ENCODE measurements at places on chromosomes 11 and 22. TPM values are rescaled to one million over a fixed set of nuclear protein-coding genes. Genes with fewer than 3 reads are reported as not detected.

The MRGPRF gene
- total RNA-seq, result 9.3 TPM

The LYVE1 gene
- 101 TPM for total RNA-seq

The GAB4 gene
- total RNA-seq, result not detected

The AP1B1 gene
- 82.9 TPM for total RNA-seq

The VWA5A gene
- total RNA-seq, result 57.2 TPM

The ATF4 gene
- 261 TPM for total RNA-seq

The LUZP2 gene
- total RNA-seq, result 0.19 TPM

The TMEM191C gene
- total RNA-seq, result 1.4 TPM

The APBB1 gene
- 43.7 TPM for total RNA-seq

The BTBD18 gene
- total RNA-seq, result not detected

The RDX gene
- 97.3 TPM for total RNA-seq

The CARD16 gene
- total RNA-seq, result 16.2 TPM

The SPTBN2 gene
- 64.9 TPM for total RNA-seq

DNA sequence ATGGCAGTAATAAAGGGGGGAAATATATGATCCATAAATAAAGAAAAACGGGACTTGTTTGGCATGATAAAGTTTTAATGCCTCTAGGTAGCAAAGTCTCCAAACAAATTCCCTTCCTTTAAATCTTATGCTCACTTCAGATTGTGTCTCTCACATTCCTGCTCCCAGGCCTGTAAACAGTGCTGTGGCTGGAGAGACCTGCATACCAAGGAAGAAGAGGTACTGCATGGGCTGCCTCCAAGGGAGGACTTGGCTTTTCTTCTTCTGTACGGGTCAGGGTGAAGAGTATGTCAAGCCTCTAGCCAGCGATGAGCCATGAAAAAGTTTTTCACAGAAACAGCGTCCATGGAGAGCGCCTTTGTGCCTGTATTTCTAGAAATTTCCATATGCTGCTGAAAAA lies 161.8 kb downstream of the KIRREL3 start:
- H3K4me3 ChIP-seq, result no peak overlapping the region
- H3K4me1 ChIP-seq, result no peaks in the 10 kb centered on the region
- H3K27ac ChIP-seq, result no peak overlapping the region
- no peaks in the 10 kb centered on the region for H3K36me3 ChIP-seq
- no peak for DNase-seq

DNA sequence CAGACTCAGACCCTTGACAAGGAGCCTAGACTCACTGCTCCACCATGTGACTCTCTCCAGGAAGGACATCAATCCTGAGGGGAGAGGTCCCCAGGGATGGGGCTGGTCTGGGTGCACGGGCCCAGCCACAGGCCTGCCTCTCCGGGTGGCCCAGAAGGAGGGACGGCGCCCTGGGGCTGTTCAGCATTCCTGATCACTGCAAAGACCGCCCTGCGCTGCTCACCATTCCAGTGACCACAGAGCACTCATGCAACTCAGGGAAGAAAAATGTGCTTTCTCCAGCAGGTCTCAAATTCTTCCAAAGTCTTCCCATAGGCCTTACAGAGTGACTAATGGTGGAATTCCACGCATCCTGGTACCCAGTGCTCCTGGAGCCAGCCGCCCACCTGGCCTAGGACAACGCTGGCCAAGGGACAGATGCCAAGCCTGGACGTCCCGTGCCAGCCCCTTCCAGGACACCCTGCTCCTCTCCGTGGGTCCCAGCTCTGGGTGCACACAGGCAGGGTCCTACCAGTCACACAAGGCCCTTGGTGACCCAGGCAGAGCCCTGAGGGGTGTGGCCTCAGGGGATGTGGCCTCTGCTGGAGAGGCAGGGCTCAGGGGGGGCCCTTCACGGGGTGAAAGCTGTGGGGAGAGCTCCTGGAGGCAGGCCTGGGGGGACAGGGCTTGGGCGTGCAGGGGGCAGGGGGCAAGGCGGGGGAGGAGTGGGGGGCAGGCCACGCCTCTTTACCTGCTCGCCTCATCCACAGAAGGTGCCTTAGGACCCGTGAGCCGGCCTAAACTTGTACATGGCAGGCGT lies 178.8 kb downstream of the IGLL1 start:
- H3K27me3 ChIP-seq, result no peaks in the 10 kb centered on the region
- DNase-seq, result peak; percentile 56
- H3K4me1 ChIP-seq, result no peaks in the 10 kb centered on the region
- no peaks in the 10 kb centered on the region for H3K36me3 ChIP-seq
- H3K27ac ChIP-seq, result no peak overlapping the region

- H3K4me3 ChIP-seq, result no peak overlapping the region
- H3K36me3 ChIP-seq, result no peaks in the 10 kb centered on the region
- no peaks in the 10 kb centered on the region for H3K4me1 ChIP-seq
- no peaks in the 10 kb centered on the region for H3K27me3 ChIP-seq
Observed at GRCh38 chr22:39087881-39088684, 9.0 kb upstream of the APOBEC3H start.

GRCh38 chr11:86182976-86183584 lies 61.5 kb upstream of the EED start:
- DNase-seq, result no peak
- no peaks in the 10 kb centered on the region for H3K36me3 ChIP-seq
- no peak overlapping the region for H3K27ac ChIP-seq
- H3K27me3 ChIP-seq, result no peaks in the 10 kb centered on the region
- H3K4me1 ChIP-seq, result no peaks in the 10 kb centered on the region
- H3K4me3 ChIP-seq, result no peak overlapping the region

DNA sequence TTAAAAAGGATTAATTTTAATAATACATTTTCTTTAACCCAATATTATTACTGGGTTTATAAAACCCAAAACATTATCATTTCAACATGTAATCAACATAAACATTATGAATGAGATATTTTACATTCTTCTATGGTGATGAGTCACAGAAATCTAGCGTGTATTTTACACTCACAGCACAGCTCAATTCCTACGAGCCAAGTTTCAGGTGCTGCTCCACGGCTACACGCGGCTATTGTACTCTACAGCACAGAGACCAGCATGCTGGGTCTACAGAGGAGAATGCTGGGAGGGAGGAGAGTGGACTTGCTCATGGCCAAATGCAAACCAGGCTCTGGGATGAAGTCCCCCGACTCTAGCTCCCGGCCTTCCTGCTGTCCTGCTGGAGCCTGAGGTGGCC lies 72.0 kb upstream of the LMO1 start:
- H3K27me3 ChIP-seq, result no peaks in the 10 kb centered on the region
- no peaks in the 10 kb centered on the region for H3K36me3 ChIP-seq
- no peak overlapping the region for H3K27ac ChIP-seq
- H3K4me1 ChIP-seq, result no peaks in the 10 kb centered on the region

DNA sequence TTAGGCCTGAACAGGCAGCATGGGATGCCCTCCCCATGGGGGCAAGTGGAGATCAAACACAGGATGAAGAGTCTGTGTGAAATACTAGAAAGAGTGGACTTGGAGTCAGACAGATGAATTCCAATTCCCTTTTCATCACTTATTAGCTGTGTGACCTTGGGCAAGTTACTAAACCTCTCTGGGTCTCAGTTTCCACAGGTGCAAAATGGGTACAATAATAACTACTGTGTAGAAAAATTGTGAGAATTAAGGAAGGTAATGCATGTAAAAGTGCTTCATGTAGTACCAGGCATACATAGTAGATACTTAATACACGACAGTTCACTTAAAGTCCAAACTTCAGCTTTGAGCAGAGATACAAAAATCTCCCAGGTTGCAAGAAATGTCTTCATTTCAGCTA lies 176.4 kb downstream of the DSCAML1 start:
- no peaks in the 10 kb centered on the region for H3K36me3 ChIP-seq
- peaks cover 9% of the 10 kb centered on the region for H3K4me1 ChIP-seq
- H3K27me3 ChIP-seq, result no peaks in the 10 kb centered on the region
- no peak overlapping the region for H3K4me3 ChIP-seq

DNA sequence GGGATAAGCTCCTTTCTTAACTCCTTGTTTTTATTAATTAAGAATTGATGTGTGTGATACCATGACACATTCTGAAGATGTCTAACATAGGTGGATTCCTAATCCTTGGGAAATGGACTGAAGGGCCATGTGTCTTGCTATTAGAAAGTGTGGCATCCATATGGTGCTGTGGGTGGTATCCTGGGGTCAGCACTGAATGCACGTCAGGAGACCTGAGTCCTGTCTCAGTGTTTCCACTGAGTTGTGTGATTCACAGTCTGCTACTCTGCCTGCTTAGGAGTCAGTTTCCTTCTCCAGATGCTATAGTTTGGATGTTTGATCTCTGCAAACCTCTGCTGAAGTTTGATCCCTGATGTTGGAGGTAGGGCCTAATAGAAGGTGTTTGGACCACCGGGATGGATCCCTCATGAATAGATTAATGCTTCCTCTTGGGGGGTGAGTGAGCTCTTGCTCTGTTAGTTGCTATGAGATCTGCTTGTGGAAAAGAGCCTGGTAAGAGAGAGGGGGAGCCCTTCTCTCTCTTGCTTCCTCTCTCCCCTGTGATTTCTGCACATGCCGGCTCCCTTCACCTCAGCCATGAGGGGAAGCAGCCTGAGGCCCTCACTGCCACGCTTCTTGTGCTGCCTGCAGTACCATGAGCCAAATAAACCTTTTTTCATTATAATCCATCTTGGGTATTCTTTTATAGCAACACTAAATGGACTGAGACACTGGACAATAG lies 666.5 kb downstream of the NTM start:
- H3K36me3 ChIP-seq, result no peaks in the 10 kb centered on the region
- H3K27ac ChIP-seq, result no peak overlapping the region
- H3K27me3 ChIP-seq, result no peaks in the 10 kb centered on the region
- H3K4me3 ChIP-seq, result no peak overlapping the region
- DNase-seq, result no peak

DNA sequence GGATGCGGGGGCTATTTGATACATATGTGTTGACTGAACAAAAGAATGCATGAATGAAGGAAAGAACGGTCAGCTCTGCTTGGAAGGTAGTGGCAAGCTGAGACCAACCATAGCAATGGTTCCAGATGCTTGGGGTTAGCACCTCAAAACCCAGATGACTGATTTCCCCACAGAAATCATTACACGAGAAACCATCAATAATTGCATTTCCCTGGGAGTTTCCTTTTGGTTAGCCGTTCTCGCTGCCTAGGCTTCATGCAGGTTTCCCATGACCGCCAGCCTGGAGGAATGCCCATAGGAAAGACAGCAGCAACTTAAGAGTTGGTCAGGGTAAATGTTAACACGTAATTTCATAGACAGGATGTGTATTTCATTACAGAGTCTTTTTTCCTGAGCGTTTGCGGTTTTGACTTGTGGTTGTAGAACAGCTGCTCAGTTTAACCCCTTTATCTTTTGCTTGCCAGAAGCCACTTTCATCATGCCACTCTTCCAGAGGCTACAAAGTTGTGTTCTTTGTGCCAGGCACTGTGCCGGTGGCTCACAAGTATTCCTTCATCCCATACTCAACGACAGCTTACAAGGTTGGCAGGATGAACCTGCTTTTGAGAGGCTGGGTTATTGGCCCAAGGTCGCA lies 2.8 kb downstream of the IL17RA start:
- H3K36me3 ChIP-seq, result no peaks in the 10 kb centered on the region
- no peak for DNase-seq
- H3K4me3 ChIP-seq, result no peak overlapping the region
- no peaks in the 10 kb centered on the region for H3K4me1 ChIP-seq
- H3K27me3 ChIP-seq, result no peaks in the 10 kb centered on the region

DNA sequence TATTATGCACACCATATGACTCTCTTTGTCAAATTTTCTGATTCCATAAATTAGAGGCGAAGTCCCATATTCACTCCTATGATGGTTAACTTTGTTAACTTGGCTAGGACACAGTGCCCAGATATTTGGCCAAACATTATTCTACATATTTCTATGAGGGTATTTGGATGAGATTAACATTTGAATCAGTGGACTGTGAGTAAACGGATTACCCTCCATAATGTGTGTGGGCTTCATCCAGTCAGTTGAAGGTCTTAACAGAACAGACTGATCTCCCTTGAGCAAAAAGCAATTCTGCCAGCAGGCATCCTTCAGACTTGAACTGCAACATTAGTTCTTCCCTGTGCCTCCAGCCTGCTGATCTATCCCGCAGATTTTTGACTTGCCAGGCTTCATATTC lies 69.9 kb downstream of the FZD4 start:
- H3K27me3 ChIP-seq, result no peaks in the 10 kb centered on the region
- H3K4me1 ChIP-seq, result no peaks in the 10 kb centered on the region
- no peak for DNase-seq
- H3K27ac ChIP-seq, result no peak overlapping the region

DNA sequence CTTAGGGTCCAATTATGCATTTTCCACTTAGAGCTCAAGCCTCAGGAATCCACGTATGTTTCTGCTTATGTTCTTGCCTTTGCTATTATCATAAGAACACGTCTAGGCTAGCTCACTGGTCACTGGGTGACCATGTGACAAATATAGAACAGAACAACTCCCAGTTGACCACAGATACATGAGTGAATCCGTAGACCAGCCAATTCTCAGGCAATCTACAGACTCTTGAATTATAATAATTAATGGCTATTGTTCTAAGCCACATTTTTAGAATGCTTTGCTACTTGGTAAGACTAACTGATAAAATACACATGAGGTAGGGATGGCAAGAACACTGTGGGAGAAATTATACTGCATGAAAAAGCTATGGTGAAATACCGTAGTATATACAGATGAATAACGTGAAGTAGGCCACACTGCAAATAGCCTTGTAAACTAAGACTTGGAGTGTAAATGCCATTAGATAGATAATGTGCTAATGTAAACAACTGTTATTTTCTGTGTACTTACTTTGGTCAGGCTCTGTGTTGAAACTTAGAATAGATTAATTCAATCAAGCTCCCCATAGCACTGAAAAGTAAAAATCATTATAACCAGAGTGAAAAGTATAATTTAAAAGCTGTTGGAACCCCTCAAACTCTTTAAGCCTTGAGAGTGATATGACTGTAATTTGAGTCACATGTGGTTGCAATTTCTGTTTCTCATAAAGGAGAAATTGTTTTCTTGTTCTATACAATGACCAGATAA lies 366.2 kb upstream of the CCDC179 start:
- H3K4me3 ChIP-seq, result no peak overlapping the region
- no peaks in the 10 kb centered on the region for H3K4me1 ChIP-seq
- H3K27me3 ChIP-seq, result no peaks in the 10 kb centered on the region
- H3K36me3 ChIP-seq, result no peaks in the 10 kb centered on the region
- DNase-seq, result no peak

DNA sequence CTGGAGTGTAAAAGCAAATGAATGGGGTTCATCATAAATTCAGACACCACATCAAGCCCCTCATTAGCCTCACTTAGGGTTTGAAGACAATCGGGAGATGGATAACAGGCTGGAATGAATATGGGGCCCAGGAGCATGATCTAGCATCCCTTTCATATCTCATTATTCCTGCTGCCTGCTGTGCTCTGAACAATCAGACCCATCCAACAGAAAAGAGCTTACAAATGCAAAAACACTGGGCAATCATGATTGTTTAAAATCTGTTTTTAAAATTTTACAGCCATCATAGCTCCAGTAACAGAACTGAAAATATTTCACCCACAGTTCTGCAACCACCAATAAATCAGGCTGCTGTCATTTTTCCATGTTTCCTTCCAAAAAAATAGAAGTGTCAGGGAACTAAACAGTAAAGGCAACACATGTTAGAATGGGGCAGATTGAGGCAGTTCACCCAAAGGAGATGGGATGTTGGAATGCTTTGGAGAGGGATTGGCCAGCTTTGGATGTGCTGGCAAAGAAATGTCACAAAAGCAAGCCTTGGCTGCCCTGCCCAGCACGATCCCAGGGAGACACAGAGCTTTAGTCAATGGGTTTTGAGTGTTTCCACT lies 47.8 kb upstream of the BMAL1 start:
- DNase-seq, result no peak
- no peaks in the 10 kb centered on the region for H3K36me3 ChIP-seq
- H3K4me1 ChIP-seq, result no peaks in the 10 kb centered on the region
- no peaks in the 10 kb centered on the region for H3K27me3 ChIP-seq
- H3K4me3 ChIP-seq, result no peak overlapping the region

GRCh38 chr22:37032134-37032534 lies 12.6 kb downstream of the MPST start:
- peak overlapping the region; percentile 20 for H3K4me3 ChIP-seq
- no peak for DNase-seq
- peak overlapping the region; percentile 70 for H3K27ac ChIP-seq
- peaks cover 7% of the 10 kb centered on the region for H3K36me3 ChIP-seq
- H3K4me1 ChIP-seq, result peaks cover 19% of the 10 kb centered on the region
